ENCODE measurements at places on chromosomes 12 and 14.
A peak's percentile ranks its signal among the peaks of the same experiment; 100 is the strongest.

- peak; percentile 91 for DNase-seq
These were observed at the start of gene SNRNP35 for GRCh38 chr12:123457980-123458779. Gene SNRNP35, plus strand, starts transcription at chr12:123458139. Its CDS starts 7,402 bp downstream, at chr12:123465541.

- DNase-seq: no peak
These were observed 375.3 kb upstream of the KITLG start for GRCh38 chr12:88955531-88955930.

DNA sequence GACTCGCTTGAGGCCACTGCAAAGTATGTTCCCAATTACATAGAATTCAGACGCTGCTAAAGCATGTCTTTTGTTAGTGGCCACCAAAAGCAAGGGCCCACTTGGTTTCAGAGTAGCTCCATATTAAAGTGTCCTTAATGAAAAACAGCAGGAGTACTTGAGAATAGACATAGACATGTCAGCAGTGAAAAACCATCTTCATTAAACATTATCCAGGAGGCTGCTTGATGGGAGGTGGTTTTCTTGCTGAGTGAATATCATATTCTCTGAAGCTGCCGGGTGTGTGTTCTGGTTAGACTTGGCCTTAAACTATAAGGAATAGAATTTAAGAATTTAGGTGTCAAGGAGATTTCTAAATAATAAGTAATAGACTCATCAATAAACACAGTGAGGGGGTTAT is 79.5 kb upstream of the CCDC198 start:
- no peak for DNase-seq

GRCh38 chr12:29103539-29103974 is 45.5 kb upstream of the FAR2 start:
- DNase-seq: peak; percentile 83
